T-cell (primary cell): ENCODE measurements at places on chromosomes 1 and 21.

GRCh38 chr21:26972192-26972591 is 5.3 kb upstream of the ADAMTS5 start:
- no peak for DNase-seq

DNA sequence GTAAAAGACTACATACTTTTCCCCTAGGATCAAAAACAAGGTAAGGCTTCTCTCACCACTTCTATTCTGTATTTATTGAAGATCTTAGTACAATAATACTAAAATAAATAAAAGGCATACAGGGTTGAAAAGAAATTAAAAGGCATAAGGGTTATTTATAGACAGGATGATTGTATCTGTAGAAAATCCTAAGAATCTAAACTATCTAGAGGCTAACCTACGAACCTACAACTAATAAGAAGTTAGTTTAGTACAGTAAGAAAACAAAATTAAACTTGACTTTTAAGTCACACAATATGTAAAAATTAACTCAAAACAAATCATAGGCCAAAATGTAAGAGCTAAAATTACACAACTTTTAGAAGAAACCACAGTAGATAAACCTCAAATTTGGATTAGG is 50.4 kb upstream of the ADAM30 start:
- no peak for DNase-seq

GRCh38 chr1:65247419-65248359 is 61.7 kb upstream of the DNAJC6 start:
- no peak for DNase-seq

GRCh38 chr1:198072177-198072576 is 84.6 kb upstream of the NEK7 start:
- no peak for DNase-seq

GRCh38 chr1:218447010-218447689 is 102.0 kb downstream of the TGFB2 start:
- DNase-seq = no peak

DNA sequence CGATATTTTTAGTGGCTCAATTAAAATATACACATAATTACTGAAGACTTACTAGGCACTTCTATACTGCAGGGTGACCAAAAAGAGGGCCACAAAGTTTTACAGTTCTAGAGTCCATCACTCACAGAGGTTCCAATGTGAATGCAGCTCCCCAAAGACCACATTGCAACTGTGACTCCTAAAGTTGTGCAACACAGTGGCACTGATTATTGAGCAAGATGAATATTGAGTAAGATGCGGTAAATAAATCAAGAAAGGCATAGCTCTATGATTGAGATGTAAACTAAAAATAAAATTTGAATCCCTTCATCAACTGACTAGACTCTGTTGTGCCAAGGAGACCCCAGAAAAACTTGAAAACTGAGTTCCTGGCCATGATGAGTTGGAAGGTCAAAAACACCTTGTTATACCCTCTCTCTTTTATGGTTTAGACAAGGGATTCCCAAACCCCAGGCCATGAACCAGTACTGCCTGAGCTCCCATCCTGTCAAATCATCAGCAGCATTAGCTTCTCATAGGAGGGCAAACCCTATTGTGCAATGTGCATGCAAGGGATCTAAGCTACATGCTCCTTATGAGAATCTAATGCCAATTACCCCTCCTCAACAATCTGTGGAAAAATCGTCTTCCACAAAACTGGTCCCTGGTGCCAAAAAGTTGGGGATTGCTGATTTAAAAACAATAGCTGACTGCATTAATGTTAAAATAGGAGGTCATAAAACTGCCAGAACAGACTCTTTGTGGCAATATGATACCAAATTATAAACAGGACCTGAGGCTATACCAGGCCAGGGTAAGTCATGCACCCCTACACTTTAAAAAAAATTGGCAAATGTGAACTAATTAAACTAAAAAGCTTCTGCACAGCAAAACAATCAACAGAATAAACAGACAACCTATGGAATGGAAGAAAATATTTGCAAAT is 94.3 kb downstream of the ADGRL4 start:
- no peak for DNase-seq

DNA sequence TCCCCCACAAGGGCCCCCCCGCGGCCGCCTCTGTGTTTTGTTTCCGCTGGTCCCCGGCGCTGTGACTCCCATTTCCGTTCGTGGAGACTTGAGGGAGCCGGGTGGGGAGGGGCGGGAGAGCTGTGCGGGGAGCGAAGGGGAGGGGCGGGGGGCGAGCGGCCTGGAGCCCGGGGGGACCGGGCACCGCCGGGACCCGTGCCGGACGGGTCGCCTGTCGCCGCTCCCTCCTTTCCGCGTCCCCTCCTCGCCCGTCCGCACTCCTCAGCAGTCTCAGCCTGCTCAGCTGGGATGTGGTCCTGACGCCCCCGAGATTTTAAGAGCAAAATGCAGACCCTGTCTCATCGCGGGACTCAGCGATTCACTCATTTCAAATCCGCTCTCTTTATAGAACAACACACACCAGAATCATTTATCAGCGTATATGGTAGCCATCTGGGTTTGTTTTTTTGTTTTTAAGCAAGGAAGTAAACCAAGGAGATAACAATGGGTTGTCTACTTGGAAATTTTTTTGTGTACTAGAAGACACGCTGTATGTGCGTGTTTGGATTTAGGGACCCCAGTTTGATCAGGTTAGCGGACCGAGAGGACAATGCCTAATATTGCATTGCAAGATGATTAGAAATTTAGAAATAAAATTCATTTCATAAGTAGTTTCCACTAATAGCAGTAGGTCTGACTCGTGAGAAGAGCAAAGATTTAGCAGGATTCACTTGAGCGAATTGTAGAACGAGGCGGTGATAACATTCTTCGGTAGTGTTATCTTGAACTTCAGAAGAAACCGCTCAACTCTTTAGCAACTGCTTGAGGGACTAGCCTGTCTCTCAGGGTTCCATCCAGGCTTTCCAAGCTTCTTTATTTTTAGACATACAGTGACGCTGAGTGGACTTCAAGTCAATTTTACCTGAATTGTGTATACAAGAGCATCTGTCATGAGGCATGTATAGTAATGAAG is 1.1 kb downstream of the GABPA start:
- DNase-seq = no peak

DNA sequence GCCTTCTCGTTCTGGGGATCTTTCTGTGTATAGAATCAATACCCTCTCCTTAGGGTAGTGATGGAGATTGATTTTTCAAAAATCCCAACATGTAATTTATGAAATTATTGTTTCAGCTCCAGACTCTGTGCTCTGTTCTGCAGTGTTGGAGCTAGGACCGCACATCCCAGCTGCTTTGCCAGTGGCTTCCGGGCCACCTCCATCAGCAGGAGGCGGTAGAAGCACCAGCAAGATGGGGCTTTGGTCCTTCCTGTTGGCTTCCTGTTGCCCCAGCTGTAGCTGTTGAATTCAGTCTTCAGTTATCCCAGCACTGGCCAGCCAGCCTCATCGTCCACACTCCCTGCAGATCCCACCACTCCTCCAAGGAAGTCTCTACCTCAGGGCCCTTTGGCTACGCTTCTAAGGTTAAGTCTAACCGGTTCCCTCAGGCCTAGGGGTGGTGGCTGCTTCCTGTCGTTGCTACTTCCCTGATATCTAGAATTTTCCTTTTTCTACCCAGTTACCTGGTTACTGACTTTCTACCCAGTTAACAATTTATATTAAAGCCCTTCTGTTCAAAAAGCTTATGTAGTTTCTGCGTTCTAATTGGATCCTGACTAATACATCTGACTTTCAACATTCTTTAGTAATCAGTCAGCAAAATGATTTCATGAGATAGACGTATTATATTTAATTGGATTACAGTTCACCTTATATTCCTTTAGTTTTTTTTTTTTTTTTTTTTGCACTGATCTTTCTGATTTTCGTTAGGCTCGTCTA is 24.6 kb downstream of the GALNT2 start:
- no peak for DNase-seq

DNA sequence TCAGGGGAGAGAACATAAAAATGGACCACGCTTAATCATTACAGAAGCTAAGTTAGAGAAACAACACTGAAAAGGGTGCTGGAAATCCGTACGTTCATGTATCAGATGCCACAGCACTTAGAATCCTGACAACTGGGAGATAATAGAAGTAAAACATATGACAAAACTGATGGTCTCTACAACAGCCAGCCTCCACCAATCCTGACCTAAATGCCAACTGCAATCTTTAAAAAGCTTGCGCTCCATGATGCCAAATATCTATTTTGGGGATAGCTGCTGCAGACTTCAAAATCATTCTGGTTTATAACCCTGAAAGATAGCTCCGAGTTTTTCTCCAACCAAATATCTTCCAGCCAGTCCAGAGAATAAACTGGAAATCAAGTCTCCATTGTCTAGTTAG is 178.3 kb downstream of the RERE start:
- no peak for DNase-seq

DNA sequence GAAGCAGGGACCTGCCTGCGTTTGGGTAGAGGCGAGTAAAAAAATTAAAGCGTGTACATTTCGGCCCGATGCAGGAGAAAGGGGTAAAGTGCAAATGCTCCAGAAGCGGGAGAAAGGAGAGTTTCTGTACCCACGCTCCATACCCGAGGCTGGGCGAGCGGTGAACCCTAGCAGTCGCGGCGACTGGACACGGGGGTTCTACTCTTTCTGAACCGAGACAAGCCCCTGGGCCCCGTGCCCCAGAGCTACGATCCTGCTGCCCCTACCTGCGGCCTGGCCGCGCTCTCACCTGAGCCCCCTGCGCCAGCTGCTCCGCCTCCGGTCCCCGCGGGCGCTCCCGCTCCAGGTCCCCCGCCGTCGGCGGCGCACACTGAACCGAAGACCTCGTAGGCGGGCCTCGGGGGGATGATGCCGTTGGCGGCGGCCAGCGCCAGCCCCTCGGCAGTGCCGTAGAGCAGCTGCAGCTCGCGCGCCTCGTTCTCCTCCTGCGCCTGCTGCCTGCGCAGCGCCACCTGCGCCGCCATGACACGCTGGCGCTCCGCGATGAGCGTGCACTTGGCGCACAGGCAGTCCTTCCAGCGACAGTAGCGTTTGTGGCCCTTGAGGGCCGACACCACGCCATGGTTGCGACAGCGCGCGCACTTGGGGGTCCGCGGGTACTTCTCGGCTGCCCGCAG is 2.4 kb downstream of the DMRTA2 start:
- no peak for DNase-seq

DNA sequence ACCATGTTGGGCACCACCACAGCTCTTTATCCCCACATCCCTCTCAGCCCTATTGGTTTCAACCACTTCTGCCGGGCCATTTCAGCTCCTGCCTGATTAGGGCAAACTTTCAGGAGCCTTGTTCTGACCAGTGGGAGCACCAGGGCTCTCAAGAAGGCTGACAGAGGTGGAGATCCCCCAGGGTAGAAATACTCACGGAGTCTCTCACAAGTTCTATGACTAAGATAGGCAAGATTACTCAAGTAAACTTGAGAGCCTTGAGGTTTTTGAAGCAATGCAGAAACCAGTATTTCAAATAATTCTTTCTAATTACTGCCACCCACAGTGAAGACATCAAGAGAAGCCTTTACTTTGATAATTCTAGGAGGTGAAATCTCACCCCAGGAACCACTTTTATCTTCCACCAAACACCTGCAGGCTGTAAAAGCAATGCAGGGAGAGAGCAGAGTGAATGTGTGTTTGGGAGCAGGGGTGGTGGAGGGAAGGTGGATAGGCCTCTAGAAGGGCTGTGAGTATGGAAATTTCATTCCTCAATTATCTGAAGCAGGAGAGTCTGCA is 6.6 kb upstream of the PTCH2 start:
- no peak for DNase-seq

- no peak for DNase-seq
These were observed 230.7 kb upstream of the DUSP10 start for GRCh38 chr1:221972276-221973235.

DNA sequence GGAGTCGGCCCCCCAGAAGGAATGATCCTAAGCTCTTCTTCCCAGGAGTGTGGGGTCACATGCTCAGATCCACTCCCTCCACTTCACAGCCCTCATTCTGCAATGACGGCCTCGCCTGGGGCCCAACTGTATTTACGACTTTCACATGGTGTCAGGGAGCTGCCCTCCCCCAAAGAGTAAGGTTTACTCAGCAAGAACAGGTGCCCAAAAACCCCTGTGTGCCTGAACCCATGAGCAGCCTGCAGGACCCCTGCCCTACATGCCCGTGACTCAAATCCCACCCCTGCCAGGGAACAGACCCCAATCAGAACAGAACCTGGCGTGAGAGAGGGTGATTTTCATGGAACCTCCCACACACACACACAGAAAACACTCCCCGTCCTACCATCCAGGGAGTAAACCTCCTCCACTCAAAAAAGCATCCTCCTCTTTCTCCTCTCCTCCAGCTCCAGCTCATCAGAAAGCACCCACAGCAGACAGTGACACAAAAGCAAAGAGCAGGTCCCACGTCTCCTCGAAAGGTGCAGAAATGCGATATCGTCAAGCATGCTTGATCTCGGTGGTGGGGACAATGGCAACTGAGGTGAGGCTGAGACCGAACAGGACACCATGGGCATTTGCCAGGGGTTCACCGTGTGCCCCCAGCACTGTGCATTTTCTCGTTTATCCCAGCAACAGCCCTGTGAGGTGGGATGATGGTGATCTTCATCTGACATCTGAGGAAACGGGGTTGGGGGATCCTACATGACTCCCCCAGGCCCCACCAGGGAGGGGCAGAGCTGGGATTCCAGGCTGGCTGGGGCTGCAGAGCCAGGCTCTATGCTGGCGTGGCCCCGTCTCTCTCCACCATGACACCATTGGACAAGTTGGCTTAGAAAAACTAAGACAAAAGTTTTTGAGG is 397.9 kb downstream of the NPHP4 start:
- no peak for DNase-seq

DNA sequence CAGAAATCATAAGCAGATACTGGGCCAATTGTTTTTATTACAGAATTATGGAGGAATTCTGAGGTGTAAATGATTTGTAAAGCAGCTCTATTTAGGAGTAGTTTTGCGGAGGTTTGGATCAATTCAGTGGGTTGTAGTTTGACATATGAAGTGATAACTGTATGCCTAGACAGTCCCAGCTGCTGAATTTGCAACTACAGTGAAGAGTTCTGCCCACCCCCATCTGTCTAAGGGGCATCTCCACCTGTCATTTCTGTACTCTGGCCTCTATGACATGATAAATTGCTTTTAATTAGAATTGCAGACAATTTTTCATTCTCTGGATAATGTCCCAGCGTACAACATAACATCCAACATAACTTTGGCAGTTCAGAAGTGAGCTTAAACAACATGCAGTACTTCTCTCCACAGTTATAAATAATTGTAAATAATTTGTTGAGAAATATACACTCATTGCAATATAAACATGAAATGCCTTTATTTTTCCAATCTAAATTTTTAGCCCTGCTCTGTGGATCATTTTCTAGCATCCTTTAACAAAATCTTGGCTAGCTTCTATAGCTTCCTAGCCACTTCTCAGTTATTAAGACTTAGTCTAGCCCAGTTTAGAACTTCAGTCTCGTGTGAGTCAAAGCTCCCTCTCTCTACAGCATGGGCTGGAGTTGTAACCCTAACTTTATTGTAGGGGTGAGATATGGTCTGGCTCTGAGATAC is 52.3 kb downstream of the PDE4B start:
- no peak for DNase-seq

GRCh38 chr1:63411066-63411465 is 43.6 kb downstream of the ALG6 start:
- DNase-seq = no peak
